T-helper 2 cell (primary cell): ENCODE measurements at places on chromosomes 16 and 17.
A peak's percentile ranks its signal among the peaks of the same experiment; 100 is the strongest.

- DNase-seq = no peak
These were observed 38.9 kb upstream of the PLCG2 start for GRCh38 chr16:81740169-81740568.

GRCh38 chr16:27879601-27880247, 183.8 kb downstream of the GSG1L start:
- no peak for DNase-seq

DNA sequence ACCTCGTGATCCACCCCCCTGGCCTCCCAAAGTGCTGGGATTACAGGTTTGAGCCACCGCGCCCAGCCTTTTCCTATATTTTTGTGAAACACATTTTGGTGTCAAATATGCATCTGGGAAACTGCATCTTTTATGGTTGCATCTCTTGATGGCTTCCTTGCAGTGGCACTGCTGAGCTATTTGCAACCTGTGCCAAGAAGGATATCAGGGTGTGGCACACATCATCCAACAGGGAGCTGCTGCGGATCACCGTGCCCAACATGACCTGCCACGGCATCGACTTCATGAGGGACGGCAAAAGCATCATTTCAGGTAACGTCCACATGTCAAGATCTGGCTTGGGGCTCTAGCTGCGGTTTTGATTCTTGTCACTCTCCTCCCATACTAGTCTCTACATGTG, 16.8 kb upstream of the USP43 start:
- DNase-seq = no peak

- no peak for DNase-seq
These were observed 14.4 kb downstream of the CARHSP1 start for GRCh38 chr16:8854298-8854948.

- no peak for DNase-seq
These were observed 26.7 kb downstream of the WNT9B start for GRCh38 chr17:46878055-46878454.

GRCh38 chr16:52469091-52469490, 77.9 kb downstream of the TOX3 start:
- no peak for DNase-seq

- no peak for DNase-seq
These were observed 19.9 kb upstream of the CALB2 start for GRCh38 chr16:71338632-71339031.

- no peak for DNase-seq
These were observed 26.5 kb downstream of the SOX8 start for GRCh38 chr16:1008085-1008484.

DNA sequence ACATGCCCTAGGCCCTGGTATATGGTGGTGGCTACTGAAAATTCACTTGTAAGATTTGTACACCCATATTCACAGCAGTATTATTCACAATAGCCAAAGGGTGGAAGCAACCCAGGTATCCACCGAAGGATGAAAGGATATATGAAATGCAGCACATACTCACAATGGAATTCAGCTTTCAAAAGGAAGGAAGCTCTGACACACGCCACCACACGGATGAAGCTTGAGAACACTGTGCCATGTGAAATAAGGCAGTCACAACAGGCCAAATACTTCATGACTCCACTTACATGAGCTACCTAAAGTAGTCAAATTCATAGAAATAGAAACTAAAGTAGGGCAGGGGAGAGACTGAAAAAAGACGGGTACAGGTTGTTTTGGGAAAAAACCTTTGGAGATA, 2.9 kb downstream of the XPO6 start:
- no peak for DNase-seq

- DNase-seq = no peak
These were observed 10.4 kb downstream of the TAF1C start for GRCh38 chr16:84176192-84177053.

- DNase-seq = no peak
These were observed 398.7 kb downstream of the SNX29 start for GRCh38 chr16:12375046-12375740.

DNA sequence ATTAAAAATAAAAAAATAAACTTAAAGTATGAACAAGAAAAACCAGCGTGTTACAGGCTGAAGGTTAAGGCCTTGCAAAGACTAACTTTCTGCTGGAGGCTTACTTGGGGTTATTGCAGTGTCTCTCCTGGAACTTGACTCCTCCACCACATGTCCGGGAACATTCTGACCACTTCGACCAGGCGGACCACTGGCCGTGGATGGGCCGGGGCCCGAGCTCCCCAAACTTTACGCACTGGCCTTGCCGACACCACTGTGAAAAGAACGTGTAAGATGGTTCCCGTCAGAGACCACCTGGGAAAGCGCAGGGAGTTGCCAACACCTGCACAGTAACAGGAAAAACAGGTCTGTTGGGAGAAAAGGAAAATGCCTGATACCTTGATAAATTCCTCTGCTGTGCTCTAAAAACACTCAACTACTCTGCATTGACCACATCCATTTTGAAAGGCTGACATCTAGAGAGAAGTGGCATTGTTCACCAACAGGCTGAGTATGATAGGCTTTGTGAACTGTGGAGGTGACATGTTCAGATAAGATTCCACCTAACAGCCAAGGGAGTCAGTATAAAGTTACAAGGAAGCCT, 99.1 kb downstream of the ADAMTS18 start:
- DNase-seq = no peak

GRCh38 chr16:55280587-55280986, 43.4 kb upstream of the IRX6 start:
- no peak for DNase-seq

GRCh38 chr17:64785011-64785421, 122.9 kb upstream of the SMURF2 start:
- no peak for DNase-seq

GRCh38 chr17:68399638-68400403, 57.5 kb downstream of the WIPI1 start:
- DNase-seq = peak; percentile 15

- no peak for DNase-seq
These were observed 93.8 kb downstream of the GRIN2A start for GRCh38 chr16:10088380-10088793.

GRCh38 chr16:82509691-82510430, 116.9 kb upstream of the CDH13 start:
- no peak for DNase-seq

GRCh38 chr17:83012868-83013778, 66.3 kb upstream of the METRNL start:
- DNase-seq = no peak

- no peak for DNase-seq
These were observed 15.7 kb downstream of the PDP2 start for GRCh38 chr16:66895999-66896398.

GRCh38 chr16:58127033-58127556, 2.1 kb downstream of the CFAP20 start:
- peak; percentile 44 for DNase-seq

- no peak for DNase-seq
These were observed 205.2 kb upstream of the CHMP6 start for GRCh38 chr17:80786470-80786869.

- DNase-seq = no peak
These were observed 20.7 kb upstream of the MYLK3 start for GRCh38 chr16:46768809-46769208.

GRCh38 chr16:29811896-29812665, at the start of gene PRRT2:
Gene PRRT2 (plus strand): TSS chr16:29812193. CDS start chr16:29813055, 862 bp downstream.
- peak; percentile 29 for DNase-seq

DNA sequence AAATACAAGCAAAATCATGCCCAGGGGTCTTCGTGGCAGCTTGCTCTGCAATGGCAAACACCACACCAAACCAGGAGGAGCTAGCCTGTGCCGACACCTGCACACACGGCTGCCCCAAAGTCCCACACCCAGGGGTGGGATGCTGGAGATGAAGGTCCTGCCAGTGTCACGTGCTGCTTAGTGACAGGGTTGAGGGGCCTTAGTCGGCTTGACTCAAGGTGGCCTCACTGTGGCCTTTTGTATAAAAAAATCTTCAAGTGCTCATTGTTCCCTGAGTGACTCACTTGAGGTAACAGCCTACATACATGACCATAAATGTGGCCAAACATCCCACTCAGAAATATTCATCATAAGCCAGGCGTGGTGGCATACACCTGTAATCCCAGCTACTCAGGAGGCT, 7.3 kb downstream of the TRIM65 start:
- no peak for DNase-seq

- DNase-seq = no peak
These were observed 50.5 kb downstream of the WWP2 start for GRCh38 chr16:69812688-69813014.

DNA sequence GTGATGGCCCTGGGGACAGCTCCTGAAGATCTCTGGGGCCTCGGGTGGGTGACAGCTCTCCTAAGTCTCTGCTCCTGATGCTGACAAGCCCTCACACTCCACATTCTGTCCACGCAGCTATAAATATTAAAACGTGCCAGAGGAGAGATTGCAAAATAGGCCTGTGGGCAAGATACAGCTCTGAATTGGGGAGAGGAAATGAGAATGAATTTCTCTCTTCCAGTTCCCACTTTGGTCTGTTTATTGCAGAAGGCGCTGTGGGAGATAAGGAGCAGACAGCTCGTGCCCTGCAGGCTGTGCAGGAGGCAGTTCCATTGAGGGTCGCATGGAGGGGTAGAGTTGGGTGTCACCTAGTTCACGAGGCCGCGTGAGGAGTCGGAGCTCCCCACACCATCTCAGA, 87.5 kb upstream of the SDK2 start:
- no peak for DNase-seq

DNA sequence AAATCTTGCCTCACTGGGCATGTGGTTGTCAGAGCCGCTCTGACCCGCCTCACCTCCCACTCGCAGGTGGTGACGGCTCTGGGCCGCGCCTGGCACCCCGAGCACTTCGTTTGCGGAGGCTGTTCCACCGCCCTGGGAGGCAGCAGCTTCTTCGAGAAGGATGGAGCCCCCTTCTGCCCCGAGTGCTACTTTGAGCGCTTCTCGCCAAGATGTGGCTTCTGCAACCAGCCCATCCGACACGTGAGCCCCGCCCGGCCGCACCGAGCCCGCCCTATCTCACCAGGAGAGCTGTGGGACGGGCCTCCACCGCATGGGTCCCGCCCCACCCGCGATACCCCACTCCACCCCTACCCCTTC, 4.0 kb downstream of the TGFB1I1 start:
- DNase-seq = no peak

DNA sequence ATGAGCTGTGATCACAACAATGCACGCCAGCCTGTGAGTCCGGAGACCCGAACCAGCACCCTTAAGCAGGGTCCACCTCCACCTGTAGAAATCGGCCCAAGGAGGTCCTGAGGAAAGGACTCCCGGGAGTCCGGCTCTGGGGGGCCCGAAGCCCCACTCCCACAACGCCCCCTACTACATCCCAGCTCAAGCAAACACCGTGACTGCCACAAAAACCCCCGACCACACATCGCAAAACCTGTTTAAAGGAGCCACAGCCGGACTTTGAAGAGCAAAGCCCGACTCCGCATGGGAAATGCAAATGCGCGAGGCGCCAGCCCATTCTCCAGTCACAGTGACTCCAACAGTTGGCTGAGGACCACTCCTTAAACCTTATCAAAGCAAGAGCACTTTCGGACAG, 682.4 kb downstream of the KCNJ18 start:
- no peak for DNase-seq

DNA sequence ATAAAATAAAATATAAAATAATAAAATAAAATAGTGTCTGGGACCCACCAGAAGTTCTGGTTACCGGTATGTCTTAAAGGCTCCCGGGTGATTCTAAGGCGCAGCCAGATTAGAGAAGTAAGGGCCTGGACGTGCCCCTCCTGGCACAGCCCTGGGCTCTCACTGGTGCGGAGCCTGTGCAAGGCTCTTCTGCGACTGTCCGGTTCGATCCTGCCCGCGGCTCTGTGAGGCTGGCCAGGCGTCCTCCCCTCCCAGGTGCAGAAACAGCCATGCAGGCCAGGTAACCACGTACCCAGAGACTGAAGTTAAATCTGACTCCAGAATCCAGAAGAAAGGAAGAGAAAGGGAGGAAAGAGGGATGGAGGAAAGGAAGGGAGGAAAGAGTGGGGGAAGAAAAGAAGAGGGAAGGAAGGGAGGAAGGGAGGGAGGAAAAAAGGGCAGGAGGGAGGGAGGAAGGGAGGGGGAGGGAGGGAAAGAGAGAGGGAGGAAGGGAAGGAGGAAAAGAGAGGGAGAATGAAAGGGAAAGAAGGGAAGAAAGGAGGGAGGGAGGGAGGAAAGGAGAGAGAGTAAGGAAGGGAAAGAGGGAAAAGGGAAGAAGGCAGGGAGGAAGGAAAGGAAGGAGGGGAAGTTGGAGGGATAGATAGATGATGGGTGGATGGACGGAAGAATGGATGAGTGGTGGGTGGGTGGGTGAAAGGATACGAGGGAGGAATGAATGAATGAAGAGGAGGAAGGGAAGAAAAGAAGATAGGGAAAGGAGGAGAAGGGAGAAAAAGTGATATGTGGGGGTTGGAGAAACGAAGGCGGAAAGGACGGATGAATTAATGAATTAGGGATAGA, 42.3 kb downstream of the C16orf82 start:
- no peak for DNase-seq

- DNase-seq = no peak
These were observed 8.5 kb upstream of the ZFP3 start for GRCh38 chr17:5069724-5070123.

- DNase-seq = peak; percentile 15
These were observed 30.5 kb downstream of the NSMCE1 start for GRCh38 chr16:27238016-27238587.

DNA sequence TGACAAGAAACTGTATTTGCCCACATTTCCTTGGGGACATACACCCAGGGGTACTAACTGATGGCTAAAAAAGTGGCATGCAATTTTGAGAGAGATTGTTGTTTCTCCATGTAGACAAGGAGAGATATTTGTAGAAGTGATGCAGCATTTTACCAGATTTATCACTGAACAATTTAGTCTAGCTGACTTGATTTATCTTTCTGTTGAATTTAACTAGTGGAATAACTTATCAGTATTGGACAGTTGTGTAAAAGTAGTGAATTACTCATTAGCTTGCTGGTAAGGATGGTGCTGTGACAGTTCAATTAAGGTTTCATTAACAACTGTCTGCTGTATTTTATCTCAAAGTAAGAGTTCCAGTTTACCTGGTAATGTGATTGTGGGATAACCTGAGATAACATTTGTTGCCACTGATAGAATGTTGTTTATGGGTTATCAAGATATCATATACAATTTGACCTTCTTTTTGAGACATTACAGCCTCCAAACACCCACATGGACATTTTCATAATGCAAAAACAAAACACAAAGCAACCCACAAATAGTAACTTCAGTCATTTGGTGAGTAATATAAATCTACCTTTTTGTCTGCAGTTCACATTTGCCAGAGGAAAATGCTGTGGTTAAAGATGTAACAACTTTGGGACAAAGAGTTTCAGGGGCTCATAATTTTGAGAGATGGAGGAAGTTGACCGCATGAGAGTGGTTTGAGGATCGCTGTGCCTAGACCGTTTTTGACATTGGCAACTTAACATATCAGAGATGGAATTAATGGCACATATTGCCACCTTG, 3.8 kb downstream of the NLK start:
- no peak for DNase-seq
